Activated CD8-positive, alpha-beta memory T cell treated with anti-CD3 and anti-CD28 coated beads for 4 hours (primary cell): ENCODE measurements at places on chromosomes 6 and 20.
A peak's percentile ranks its signal among the peaks of the same experiment; 100 is the strongest.

- no peak for DNase-seq
These were observed 23.8 kb upstream of the NXT1 start for GRCh38 chr20:23326774-23327173.

- DNase-seq: no peak
These were observed 5.3 kb downstream of the SFTA2 start for GRCh38 chr6:30926644-30927043.

DNA sequence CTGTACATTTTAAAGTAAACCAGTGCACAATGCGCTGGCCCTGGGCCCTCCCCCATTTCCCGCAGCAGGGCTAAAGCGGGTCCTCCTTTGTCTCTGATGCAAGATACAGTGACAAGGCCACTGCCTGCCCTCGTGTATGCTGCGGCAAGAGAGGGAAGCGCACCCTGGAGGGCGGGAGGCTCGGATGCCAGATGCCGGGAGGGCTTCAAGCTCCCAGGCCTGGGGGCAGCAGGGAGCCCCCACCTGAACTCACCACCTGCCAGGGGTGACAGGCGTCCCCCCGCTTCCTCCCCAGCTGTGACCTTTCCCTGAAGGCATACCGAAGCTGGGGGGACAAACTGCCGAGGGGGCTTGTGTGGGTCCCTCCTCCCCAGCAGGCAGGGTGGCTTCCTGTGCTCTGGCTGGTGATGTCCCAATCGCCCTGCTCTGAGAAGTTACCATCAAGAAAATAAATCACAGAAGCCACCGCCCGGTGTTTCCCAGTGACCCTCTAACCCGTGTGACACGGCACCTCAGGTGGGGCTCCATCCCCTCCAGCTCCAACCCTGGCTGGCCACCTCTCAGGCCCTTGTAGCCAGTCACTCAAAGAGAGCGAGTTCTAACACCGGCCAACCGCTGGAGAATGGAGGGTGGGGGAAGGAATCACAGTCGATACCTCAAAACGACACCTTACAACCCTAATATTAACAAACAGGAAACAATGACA lies 203.3 kb downstream of the PREX1 start:
- no peak for DNase-seq

GRCh38 chr6:40352527-40353170 lies 234.5 kb downstream of the LRFN2 start:
- DNase-seq: no peak

- no peak for DNase-seq
These were observed 138.5 kb downstream of the MRPL14 start for GRCh38 chr6:43988801-43989200.

- peak; percentile 14 for DNase-seq
These were observed 107.0 kb downstream of the HIVEP1 start for GRCh38 chr6:12119085-12119588.

GRCh38 chr6:159174263-159174969 lies 5.2 kb downstream of the FNDC1 start:
- DNase-seq: peak; percentile 17
